Fibroblast of lung (primary cell): ENCODE measurements at places on chromosomes 1 and 21.

DNA sequence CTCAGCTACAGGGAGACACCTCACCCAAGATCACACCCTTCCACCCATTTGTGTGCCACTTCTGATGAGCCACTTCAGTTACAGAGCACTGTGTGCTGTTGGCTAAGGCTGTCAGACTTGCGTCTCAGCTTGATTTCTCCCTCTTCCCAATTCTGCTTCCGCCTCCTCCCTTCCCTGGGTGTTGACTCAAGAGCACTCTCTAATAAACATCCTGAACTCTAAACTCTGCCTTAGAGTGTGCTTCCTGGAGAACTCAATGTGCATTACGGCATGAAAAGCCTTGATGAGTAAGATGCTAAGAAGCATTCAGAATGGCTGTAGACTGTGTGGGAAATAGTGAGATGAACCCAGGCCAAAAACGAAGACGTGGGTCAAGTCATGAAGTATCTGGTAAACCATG lies 54.9 kb upstream of the S1PR1 start:
- DNase-seq = peak; percentile 33

GRCh38 chr1:41724248-41724647 lies 194.5 kb downstream of the HIVEP3 start:
- DNase-seq = peak; percentile 38

GRCh38 chr1:154748405-154748775 lies 121.7 kb downstream of the KCNN3 start:
- DNase-seq = no peak

DNA sequence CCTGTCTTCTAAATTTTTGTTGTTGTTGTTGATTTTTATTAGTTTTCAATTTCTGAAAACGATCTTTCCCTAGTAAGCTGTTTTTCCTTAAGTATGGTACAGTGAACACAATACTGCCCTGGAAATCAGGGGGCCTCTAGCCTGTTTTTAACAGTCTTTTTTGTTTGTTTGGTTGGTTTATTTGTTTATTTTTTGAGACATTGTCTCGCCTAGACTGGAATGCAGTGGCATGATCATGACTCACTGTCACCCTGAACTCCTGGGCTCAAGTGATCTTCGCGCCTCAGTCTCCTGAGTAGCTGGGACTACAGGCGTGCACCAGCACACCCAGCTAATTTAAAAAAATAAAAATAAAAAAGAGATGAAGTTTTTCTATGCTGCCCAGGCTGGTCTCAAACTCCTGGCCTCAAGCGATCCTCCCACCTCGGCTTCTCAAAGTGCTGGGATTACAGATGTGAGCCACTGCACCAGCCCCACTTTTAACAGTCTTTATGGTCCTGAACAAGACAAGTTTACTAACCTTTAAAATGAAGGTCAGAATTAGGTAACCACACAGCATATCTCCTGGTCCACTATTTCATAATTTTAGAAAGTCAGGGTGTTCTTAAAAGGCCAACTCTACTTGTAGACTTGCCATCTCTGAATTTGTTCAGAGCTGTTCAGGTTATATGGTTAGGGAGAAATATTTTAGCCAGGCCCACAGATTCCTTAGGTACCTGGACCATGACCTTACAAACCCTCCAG lies 35.4 kb downstream of the TBCE start:
- DNase-seq = no peak

DNA sequence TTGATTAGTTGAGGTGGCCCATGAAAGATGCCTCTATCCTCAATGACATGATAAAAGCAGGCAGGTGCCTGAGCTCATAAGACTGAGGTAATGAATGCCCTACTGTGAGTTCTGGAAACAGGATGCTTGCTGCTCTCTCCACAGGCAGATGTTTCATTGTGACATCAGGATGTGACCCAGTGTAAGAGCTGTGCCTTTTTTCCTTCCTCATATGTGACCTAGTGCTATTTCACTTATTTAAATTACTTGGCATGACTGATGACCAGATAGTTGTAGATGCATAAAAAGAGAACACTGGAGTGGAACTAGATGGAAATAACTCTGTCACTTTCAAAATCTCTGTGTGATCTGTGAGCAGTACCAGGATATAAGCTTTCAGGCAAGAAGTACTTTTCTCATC lies 31.9 kb downstream of the KIF14 start:
- DNase-seq = no peak

DNA sequence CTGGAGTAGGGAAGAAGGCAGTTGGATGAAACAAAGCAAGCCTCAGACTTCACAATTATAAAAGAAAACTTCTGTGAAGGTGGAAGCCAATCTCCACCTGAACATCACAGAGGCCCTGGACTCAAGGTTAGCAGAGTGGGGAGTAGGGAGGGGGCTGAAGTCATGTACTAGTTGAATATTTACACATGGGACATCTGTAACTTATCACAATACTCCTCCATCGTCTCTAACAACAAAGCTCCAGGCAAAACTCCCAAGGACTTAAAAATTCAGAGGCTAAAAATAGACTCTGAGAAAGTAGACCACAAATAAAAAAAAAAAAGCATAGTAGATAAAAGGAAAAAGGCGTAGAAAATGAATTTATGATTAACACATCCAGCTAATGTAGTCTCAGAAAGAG lies 326.3 kb upstream of the PKN2 start:
- peak; percentile 12 for DNase-seq

GRCh38 chr21:38042246-38042645 lies 126.0 kb upstream of the KCNJ6 start:
- DNase-seq = no peak

GRCh38 chr1:74693473-74693872 lies 19.9 kb upstream of the ERICH3 start:
- peak; percentile 89 for DNase-seq

DNA sequence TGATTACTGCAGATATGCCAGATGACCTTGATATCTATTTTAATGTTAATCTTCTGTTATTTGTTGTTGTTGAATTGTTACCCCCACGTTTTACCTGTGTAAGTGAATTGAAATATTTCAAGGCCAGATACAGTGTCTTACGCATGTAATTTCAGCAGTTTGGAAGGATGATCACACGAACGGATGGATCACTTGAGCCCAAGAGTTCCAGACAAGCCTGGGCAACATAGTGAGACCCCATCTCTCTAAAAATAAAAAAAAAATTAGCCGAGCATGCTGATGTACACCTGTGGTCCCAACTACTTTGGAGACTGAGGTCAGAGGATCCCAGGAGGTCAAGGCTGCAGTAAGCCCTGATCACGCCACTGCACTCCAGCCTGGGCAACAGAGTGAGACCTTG lies 32.2 kb downstream of the SDCCAG8 start:
- DNase-seq = no peak

GRCh38 chr1:179095377-179095776 lies 13.5 kb downstream of the TOR3A start:
- peak; percentile 15 for DNase-seq

GRCh38 chr1:23704834-23705495 lies 13.4 kb downstream of the RPL11 start:
- no peak for DNase-seq

GRCh38 chr1:100023482-100023881 lies 53.7 kb downstream of the SLC35A3 start:
- no peak for DNase-seq

GRCh38 chr1:247387565-247387964 lies 28.4 kb upstream of the NLRP3 start:
- DNase-seq = no peak

- DNase-seq = no peak
These were observed 40.7 kb upstream of the COL6A2 start for GRCh38 chr21:46057111-46057709.

- DNase-seq = peak; percentile 50
These were observed 7.6 kb upstream of the ARHGEF10L start for GRCh38 chr1:17531682-17532487.

GRCh38 chr1:5157175-5157574 lies 502.8 kb downstream of the AJAP1 start:
- DNase-seq = no peak

DNA sequence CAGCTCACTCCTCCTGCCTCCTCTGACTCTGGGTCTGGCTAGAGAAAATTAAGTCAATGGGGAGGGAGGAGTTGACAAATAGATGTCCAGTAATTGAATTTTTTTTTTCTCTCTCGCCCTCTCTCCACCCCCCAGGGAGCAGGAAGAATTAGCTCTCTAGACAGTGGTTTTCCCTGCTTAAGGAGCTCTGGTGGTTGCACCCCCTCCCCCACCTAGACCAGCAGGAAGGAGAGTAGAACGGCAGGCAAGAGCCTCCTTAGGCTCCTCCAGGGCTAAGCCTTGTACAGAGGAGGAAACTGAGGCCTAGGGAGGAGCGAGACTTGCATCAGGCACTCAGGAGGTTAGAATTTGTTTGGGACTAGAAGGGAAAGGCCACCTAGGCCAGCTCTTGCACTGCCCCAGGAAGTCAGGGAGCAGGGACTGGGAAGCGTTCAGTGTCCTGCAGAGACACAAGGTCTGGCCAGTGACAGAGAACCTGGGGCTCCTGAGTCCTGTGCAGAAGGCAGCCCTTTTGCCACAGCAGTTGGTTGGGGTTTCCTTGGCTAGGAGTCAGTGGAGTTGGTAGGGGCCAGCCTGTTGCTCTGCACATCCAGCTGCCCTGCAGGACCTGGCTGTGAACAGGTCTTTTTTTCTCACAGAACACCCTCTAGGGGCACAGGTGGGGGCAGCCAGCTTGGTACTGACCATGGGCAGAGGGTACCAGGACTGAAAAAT lies 49.5 kb upstream of the ACOT11 start:
- no peak for DNase-seq

GRCh38 chr21:31370893-31371544 lies 27.0 kb upstream of the TIAM1 start:
- DNase-seq = peak; percentile 62

- no peak for DNase-seq
These were observed 157.8 kb downstream of the PCBP3 start for GRCh38 chr21:45801129-45801964.

DNA sequence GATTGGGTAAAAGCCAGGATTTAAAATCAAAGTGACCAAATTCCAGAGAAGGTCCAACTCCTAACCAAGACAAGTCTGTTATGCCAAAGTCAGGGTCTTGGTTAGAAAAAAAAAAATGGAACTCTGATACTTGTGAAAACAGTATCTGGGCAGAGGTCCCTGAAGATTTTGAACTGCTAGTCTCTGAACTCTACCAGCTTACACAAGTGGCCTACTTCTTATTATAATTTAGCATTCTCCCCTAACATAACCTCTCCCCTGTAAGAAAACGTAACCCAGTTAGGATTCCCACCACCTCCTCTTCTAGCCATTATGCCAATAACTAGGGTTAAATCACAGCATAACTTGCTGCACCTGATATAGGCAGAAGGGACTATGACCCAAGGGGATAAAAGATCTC lies 220.5 kb downstream of the COL24A1 start:
- no peak for DNase-seq

DNA sequence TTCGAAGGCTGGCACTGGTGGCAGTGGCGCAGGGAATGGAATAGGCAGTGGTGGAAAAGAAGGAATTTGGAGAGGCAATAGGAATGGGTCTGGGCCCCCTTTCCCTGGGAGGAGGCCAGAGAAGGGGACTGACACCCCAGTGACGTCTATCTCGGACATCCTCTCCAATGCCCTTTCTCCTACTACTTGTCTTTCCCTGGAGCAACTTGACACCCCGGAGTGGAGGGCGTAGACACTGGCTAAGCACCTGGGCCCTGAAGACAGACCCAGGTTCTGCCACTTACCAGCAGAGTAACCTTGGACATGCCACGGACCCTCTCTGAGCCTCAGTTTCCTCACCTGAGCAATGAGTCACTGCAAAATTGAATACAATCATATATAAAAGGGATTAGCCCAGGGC lies 86.8 kb downstream of the CAMK2N1 start:
- DNase-seq = no peak

DNA sequence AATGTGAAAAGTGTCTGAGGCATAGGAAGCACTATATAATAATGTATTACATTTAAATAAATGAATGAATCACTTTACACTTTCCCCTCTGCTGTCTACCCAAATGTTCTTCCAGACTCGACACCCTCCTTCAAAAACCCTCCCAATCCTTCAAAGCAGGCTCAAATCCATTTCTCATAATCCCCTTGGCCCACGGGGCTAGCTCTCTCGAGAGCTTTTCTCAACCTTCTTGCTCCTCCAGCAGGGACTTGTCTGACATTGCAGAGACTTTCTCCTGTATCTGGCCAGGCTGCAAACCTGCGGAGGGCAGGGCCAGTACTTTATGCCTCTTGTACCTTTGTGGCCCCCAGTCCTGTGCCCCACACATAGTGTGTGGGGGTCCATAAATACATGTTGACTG lies 14.1 kb upstream of the CNTN2 start:
- DNase-seq = no peak

DNA sequence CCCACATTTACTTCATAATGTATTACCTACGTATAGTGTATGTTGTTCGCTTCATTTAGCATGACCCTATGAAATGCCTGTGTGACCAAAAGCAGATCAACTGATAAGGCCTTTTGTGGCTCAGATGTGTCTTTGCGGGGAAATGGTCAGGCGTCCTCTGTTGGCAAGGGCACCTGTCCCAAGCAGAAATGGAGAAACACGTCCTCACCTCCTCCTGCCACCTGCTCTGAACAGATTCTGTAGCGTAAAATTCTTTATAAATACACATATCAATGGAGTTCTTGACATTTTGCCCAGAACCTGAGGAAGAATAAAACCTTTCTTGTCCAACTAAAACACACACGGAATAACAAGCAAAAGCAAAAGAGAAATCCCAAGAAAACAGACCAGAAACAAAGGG lies 417.9 kb downstream of the KIF26B start:
- DNase-seq = no peak

GRCh38 chr1:161227196-161227871 lies 1.5 kb downstream of the TOMM40L start:
- peak; percentile 49 for DNase-seq

DNA sequence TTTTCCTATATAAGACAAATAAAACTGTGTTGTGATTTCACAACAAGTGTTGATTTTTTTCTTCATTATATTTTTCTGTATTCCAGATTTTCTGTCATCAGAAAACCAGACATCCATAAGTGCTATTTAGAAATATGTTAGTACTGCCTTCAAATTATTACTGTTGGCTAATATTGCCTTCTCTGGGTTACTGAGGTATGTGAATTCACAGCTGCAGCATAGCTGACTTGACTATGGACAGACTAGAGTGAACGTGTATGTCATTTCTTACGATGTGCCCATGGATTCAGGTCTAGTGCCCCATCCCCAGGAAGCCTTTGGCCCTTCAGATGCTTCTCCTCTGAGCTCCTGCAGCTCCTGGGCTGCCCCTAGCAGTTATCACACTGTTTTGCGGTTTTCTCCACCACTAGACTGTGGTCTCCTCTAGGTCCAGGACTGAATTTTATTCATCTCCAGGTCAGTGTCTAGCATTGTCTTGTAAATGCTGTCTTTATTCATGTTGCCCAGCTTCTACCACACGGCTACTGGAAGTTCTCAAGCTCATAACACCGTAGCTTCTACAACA lies 118.5 kb downstream of the FGGY start:
- DNase-seq = no peak
